T-helper 2 cell (primary cell): ENCODE measurements at places on chromosomes 5 and 9.

- DNase-seq = no peak
Measured at GRCh38 chr5:176391999-176392398, 3.4 kb downstream of the HIGD2A start.

- DNase-seq = no peak
Measured at GRCh38 chr5:134143431-134143830, 28.9 kb downstream of the TCF7 start.

DNA sequence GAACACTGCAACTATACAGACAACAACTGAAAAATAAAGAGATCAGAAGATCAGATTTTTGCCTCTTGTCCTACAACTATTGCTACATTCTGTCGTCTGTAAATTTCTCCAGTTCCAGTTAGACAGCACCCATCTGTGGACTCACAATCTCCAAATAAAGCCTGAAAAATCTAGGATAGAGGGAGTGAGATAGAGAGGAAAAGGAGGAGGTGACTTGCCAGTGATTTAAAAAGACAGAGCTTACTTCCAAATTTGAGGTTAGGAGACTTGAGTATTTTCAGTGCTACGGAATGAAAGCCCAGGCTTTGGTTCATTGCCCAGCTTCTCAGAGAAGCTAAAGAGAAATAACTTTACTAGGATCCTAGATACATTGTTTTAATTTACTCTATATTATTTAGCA is 63.6 kb downstream of the PTCD2 start:
- DNase-seq = no peak

DNA sequence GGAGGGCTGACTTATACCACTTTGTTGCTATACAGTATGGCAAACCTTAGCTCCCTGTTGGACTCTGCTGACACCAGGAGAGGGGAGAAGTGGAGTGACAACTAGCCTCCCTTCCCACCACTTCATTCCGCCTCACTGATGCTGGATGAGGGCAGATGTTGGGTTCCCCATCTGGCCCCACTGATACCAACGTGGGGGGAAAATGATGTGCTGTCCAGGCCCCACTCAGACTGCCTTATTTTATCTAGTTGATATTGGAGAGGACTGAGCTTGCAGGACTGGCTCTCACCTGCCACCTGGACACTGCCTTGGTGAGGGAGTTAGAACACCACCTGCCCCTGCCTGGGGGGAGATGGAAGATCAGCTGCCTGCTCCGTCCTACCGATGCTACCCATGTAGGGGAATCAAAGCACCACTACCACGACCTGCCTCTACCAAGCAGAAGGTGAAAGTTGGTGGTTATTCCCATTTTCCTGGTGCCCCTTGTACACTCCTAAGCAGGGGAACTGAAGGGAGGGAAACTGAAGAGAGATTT is 292.1 kb downstream of the GADD45G start:
- no peak for DNase-seq

GRCh38 chr9:133290751-133291302 is 15.8 kb upstream of the ABO start:
- DNase-seq = no peak
